ENCODE measurements at places on chromosomes 4 and X.

GRCh38 chrX:34656467-34656841 is 631 bp downstream of the TMEM47 start:
- DNase-seq: peak; percentile 7

GRCh38 chr4:4693258-4693657 is 151.4 kb upstream of the STX18 start:
- no peak for DNase-seq

DNA sequence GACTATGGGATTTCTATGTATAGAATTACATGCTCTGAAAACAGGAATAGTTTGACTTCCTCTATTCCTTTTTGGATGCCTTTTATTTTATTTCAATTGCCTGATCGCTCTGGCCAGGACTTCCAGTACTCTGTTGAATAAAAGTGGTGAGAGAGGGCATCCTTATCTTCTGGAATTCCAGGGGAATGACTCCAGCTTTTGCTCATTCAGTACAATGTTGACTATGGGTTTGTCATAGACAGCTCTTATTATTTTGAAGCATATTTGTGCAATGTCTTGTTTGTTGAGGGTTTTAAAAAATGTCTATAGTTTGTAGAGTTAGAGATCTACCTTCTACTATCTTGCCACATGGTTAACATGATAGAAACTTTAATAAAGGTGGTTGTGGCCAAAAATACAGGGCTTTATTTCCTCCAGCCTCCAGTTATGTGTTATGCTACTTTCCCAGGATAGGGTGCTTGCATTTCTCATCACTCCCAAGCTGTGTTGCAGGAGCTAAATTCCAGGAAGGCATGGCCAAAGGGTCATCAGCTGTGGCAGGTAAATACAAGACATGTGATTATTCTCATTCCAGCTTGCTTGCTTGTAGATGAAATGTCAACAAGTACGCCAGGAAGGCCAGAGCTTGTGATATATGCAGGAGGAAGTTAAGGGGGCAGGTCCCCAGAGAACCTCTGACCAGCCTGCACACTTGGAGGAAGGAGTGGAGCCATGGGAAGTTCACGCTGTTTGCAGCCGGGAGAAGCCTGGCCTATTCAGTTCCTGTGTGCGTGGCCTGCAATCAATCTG is 142.4 kb upstream of the CPXCR1 start:
- DNase-seq: no peak

- peak; percentile 60 for DNase-seq
Observed at GRCh38 chrX:153944140-153944799, at the start of gene RENBP. Gene RENBP, minus strand, starts transcription at chrX:153944643. Its CDS starts 33 bp downstream, at chrX:153944610.

- DNase-seq: no peak
Observed at GRCh38 chr4:18973296-18973695, 951.7 kb upstream of the LCORL start.

- DNase-seq: no peak
Observed at GRCh38 chrX:26409636-26410035, 193.7 kb downstream of the MAGEB5 start.

GRCh38 chr4:3444351-3445110 is 2.8 kb downstream of the HGFAC start:
- DNase-seq: no peak

DNA sequence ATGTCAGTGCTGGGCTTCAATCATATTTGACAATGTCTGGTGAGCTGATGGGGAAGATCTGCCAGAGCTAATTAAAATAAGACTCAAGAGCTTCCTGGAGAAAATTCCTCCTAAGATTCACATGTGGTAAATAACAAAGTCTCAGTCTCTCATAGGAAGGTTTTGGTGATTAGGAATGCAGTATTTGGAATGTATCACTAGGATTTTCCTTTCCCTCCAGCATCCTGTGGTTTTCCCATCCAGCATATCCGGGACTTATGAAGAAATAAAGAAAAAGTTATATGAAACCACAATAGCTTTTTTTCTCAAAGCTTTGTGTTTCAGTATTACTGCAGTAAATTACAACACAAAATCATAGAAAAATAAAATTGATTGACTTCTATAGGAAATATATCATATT is 1597.1 kb downstream of the ADGRL3 start:
- DNase-seq: no peak

GRCh38 chr4:55124322-55125076 is 896 bp downstream of the KDR start:
- no peak for DNase-seq

DNA sequence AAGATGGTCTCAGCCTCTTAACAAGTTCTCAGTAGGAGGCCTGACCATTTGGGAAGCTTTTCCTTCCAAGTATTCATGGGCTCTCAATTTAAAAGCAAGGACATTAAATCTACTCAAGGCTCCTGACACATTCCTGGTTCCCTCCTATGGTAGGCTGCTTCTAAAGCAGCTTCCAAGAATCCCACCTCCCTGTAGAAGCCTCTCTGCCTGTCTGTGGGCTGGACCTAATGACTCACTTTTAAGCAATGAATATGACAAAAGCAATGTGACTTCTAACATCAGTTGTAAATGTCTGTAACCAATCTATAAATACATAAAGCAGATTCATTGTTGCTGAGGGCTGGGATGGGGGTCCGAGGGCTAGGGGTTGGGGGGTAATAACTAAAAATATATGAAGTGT is 99.5 kb upstream of the FAM9B start:
- no peak for DNase-seq

DNA sequence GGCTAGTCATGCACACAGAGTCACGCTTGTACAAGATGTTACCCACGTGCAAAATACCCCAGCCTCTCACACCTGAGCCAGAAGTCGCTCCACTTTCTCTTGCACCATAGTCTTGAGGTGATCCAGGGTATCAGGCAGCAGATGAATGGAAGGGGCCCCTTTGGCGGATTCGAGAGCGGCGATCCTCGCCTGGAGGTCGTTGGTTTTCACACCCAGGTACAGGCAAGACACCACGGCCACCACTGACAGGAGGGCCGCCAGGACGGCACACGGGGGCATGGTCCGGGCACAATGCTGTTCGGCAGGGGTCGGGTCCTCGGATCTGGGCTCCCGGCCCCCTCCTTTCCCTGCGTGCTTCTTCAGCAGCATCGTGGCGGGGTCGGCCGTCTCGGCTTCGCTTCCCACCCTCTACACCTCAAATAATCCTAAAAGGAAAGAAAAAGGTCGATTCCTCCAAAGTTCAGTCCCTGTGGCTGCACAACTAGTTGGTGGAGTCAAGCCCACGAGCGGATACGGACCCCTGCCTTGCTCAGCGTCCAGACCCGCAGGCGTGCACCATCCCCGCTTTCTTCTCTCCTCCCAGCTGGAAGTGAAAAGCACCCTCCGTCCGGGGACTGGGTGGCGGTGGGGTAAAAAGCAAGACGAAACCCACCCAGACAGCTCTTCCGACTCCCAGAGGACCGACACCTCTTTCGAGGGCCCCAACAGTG is 652 bp downstream of the COL25A1 start:
- DNase-seq: no peak

- DNase-seq: no peak
Observed at GRCh38 chrX:2402361-2402690, 98.5 kb downstream of the DHRSX start.

DNA sequence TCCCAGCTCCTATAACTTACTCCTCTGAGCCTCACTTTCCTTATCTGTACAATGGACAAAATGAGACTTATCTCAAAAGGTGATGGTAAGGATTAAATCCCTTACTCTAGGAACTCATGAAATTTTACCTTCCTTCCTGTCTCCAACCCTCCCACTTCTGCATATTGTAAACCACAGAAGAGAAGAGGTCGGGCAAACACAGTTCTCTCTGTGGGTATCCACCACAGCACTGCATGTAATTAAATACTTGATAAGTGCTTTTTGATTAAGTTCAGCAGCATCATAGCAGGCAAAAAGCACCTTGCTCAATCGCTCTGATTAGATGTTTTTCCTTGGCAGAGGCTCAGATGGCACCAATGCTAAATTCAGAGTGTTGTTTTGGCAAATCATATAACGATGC is 17.3 kb upstream of the TMEM192 start:
- DNase-seq: no peak
